ENCODE measurements at places on chromosomes 12 and 14.

- DNase-seq, result no peak
Observed at GRCh38 chr12:11732715-11733114, 83.2 kb downstream of the ETV6 start.

- no peak for DNase-seq
Observed at GRCh38 chr12:96152164-96152563, 42.0 kb upstream of the ELK3 start.

DNA sequence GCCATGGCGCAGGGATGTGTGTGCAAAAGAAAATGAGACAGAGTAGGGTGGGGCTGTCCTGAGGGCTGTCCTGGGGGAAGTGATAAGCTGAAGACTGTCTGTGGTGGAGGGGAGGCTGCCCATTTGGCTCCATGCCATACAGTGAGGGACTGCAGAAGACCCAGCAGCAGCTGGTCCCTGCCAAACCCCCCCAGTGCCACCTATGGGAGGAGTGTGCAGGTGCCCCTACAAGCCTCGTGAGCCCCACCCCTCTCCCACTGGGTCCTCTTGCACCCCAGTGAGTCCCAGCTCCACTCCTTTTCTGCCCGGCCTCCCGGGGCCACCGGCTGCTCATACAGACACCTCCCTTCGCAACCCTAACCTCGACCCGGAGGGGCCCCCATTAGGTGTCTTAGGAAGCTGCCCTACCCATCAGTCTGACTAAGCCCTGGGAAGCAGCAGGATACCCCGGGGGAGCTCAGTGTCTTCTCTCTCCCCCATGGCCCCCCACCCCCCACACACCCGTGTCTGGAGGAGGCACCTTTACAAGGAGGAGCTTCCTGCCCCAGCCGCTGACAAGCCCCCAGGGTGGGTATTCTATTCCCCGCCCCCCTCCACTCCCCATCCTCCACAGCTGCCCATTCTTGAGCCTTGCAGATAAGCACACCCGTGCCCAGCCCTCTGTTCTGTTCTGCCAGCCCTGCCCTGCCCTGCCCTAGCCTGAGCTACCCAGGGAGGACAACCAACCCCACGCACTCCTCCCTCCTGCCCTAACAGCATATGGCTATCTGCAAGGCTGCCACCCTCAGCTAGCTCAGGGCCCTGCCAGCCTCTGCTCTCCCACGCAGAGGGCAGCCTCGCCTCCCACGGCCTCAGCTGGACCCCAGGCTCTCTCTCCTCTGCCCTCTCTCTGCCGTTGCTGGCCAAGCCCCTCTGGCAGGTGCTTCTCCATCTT, 41.9 kb downstream of the SLC6A12 start:
- no peak for DNase-seq

DNA sequence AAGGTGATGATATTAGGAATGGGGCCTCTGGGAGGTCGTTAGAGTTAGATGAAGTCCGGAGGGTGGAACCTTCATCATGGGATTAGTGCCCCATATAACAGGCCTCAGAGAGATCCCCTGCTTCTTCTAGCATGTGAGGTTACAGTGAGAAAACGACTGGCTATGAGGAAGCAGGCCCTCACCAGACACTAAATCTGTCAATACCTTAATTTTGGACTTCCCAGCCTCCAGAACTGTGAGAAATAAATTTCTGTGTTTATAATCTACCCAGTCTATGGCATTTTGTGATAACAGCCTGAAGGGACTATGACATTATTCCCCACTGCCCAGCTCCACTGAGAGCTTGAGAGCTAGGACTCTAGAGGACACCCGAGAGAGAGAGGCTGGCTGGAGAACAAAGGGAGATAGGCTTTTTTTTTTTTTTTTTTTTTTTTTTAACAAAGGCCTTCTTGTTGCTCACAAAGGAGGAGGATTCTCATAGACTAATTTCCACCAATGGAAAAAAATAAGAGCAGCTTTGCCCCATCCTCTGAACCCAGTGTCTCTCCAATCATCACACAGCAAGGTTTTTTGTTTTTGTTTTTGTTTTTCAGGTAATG, 87.8 kb upstream of the EEA1 start:
- DNase-seq, result no peak

All from PC-3 (cell line).